ENCODE measurements at places on chromosomes 7 and 10.
A peak's percentile ranks its signal among the peaks of the same experiment; 100 is the strongest.

GRCh38 chr7:141587304-141587703 is 36.1 kb downstream of the AGK start:
- DNase-seq = no peak

- no peak for DNase-seq
These were observed 15.4 kb upstream of the FKBP9 start for GRCh38 chr7:32941681-32942414.

GRCh38 chr7:54882694-54883093 is 123.7 kb upstream of the SEC61G start:
- DNase-seq = no peak

DNA sequence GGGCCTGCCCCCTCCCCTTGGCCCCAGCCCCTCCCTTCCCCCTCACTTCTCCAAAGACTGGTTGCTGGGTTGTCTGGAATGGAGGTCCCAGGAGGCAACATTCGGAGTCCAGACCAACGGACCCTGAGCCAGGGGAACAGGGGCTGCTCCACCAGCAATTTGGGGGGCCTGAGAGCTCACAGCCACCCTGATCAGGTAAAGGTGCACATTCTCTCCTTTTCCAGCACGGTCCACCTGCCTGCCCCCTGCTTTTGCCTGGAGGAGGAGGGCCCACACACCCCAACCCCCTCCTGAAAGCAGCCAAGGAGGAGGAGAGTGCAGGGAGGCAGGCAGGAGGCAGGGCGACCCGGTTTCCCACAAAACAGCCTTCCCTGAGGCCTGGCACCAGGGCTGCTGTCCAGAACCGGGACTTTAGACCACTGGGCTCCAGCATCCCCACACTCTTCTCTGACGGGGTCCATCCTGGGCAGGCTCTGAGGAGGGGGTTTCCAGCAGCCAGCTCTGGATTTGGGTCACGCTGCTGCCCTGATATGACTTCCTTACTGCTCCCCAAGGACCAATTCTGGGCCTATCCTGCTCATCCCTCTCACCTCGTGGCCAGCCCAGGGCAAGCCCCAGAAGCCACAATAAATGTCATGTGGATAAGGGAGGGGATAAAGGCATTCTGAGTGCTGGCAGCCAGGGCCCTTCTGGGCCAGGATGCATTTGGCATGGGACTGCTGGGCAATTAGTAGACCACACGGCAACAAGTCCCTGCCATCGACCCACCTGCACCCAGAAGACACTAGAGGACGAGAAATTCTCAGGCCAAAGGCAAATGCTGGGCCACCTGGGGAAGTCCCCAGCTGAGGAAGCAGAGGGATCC is 1.1 kb upstream of the CAMK2B start:
- DNase-seq = no peak

- no peak for DNase-seq
These were observed 402.0 kb upstream of the LRRN3 start for GRCh38 chr7:110688908-110689307.

- no peak for DNase-seq
These were observed 11.0 kb downstream of the PRR15 start for GRCh38 chr7:29574659-29575058.

DNA sequence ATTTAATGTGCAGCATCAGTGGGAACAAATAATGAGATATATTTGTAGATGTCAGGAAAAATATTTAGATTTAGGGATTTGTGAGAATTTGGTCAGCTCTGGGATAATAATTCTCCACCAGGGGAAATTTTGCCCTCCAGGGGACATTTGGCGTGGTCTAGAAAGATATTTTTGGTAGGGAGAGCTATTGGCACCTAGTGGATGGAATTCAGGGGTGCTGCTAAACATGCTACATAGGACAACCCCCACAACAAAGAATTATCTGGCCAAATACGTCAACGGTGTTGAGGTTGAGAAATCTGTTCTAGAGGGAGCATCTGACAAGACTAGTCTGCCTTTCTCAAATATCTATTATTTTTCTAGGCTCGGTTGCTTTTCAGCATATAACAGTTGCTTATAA is 2.1 kb downstream of the ADK start:
- no peak for DNase-seq

DNA sequence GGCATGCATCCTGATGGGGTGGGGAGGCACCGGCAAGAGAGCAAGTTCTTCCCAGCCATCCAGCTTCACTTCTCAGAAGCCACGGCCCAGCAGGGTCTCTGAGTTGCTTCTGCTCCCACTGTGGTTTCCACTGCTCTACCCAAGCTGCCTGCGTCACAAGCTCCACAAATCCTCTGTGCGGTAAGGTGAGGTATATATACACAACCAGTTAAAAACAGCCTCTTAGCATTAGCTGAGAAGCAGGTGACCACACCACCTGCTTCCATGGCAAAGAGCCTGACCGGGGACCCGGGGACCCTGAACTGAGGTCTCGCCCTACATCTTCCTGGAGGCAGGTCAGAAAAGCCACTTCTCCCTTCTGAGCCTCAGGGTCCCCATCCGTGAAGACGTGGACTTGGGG is 46.9 kb upstream of the NPFFR1 start:
- no peak for DNase-seq

DNA sequence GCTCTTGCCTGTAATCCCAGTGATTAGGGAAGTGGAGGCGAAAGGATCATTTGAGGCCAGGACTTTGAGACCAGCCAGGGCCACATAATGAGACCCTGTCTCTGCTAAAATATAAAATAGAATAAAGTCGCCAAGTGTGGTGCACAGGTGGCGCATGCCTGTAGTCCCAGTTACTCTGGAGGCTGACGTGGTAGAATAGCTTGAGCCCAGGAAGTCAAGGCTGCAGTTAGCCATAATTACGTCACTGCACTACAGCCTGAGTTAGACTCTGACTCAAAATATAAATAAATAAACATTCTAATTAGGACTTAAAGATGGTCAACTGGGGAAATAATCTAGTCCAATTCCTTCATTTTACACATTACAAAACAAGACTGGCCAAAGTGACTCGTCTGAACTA is 768 bp downstream of the CHCHD2 start:
- DNase-seq = no peak

DNA sequence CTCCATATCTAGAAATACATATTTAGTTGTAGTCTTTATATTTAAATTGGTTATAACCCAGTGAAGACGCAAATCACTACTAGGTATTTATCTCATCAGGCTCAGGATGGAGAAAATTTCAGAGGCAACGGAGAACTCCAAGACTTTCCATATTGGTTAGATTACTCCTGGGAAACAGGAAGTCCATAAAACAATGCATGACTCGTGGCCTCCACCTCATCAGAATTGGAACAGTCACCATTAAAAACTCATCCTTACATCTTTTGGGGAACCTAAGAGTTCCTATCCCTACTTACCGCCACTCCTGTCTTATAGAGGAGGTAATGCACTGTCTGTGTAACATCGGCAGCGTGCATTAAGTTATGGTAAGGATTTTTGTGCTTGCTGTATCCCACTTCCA is 177.6 kb downstream of the PPP1R17 start:
- no peak for DNase-seq

GRCh38 chr7:65798111-65799075 is 74.5 kb upstream of the VKORC1L1 start:
- peak; percentile 12 for DNase-seq

DNA sequence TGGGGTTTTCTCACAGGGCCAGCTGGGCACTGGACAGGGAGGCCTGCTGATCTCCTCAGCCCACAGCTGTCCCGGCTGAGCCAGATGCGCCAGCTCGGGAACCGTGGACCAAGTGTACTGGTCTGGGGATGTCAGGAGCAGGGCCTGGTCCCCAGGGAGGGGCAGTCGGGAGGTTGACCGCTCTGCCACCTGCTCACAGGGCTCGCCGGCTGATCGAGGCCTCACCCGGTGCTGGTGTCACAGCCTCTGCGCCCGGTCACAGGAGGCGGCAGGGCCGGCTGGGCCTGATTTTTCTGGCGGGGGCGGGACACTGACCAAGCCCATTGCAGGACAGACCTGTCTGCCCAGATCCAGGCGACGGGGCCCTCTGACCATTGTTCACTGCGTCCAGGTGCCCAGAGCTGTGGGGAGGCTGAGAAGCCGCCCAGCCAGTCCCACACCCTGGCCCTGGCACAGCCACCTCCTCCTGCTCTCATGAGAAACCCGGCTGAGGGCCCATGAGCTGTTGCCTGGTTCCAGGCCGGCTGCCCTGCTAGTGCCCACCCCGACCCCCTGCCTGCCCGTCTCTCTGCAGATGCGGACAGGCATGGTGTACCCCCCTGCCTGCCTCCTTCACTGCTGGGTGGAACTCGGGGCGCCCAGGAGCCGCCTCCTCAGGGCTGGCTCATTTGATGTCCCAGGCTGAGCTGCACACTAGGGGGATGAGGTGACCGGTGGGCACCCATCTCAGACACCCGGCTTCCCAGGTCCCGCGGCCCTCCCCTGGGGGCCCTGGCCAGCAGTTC is 3.0 kb upstream of the TMEM184A start:
- DNase-seq = no peak

DNA sequence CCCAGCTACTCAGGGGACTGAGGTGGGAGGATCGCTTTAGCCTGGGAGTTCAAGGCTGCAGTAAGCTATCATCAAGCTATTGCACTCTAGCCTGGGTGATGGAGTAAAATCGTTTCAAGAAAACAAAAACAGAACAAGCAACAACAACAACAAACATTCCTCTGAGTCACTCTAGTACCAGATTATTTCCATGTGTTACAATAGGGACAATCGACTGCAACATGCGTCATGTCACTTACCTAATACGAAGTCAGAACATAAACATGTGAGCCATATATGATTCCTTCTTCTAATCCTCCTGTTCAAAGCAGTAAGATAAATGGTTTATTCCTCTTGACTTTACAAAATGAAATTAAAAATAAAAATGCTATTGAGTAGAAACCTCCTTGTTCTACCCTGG is 57.3 kb downstream of the ZNF438 start:
- DNase-seq = no peak

DNA sequence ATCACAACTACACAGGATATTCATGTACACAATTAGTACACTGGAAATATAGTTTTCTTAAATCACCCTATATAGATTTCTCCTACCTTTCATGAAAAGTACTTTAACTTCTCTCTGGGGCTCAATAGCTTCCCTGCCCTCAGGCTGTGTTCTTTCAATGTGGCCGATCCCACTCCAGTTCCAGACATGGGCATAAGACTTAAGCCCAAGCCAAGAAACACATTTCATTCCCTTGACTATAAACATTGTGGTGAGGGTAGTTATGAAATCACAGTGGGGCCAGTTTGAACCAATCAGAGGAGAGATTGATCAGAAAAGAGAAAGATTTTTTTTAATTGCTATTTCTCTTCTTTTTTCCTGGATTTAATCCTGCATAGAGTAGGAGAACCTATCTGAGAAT is 904.6 kb upstream of the SORCS1 start:
- no peak for DNase-seq

- no peak for DNase-seq
These were observed 129.0 kb downstream of the ARHGAP22 start for GRCh38 chr10:48475943-48476278.

DNA sequence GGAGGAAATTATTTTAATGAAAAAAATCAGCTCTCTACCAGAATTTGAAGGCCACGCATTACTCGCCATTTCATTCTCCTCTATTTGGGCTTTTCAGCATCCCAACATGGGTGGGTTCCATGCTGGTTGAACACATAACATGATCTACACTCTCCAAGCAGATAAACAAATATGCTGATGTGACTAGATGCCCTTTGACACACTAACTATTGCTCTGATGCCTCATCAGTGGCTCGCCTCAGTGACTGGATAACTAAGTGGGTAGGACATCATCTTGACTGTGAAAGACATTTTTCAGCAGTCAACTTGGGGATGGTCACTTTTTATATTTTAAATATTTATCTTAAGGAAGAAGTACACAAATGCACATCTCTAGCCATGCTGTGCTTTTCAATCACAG is 113.9 kb upstream of the LAMB4 start:
- DNase-seq = no peak

GRCh38 chr10:121323443-121323842 is 274.8 kb downstream of the FGFR2 start:
- DNase-seq = no peak

DNA sequence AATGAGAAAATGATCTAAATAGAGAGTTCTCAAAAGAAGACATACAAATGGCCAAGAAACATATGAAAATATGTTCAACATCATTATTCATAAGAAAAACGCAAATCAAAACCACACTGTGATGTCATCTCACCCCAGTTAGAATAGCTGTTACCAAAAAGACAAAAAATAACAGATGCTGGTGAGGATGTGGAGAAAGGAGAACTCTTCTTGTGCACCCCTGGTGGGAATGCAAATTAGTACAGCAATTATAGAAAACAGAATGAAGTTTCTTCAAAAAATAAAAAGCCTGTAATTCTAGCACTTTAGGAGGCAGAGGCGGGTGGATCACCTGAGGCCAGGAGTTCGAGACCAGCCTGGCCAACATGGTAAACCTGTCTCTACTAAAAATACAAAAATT is 199.3 kb downstream of the PARD3 start:
- DNase-seq = no peak

GRCh38 chr10:71835671-71836595 is 15.1 kb downstream of the PSAP start:
- DNase-seq = no peak

DNA sequence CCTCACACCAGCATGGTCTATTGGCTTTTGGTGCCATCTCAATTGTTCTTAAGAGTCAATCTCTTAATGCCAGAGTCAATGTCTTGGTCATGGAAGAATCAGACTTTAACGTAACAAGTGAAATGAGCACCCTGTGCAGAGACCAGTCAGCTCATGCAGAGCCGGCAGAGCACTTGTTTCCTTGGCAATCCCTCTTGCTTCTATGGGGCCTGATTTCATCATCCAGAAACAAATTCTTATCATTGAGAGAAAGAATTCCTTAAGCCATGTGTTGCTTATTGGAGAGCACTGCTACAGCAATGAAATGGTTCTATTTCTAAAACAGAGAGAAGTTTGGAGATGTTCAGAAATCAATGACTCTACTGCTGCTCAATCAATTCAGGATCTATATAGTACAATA is 212.8 kb downstream of the IPMK start:
- no peak for DNase-seq

- DNase-seq = peak; percentile 70
These were observed 16.6 kb downstream of the ESYT2 start for GRCh38 chr7:158812684-158813083.

GRCh38 chr10:121080281-121080891 is 229.2 kb downstream of the WDR11 start:
- DNase-seq = no peak

- no peak for DNase-seq
These were observed 3.5 kb upstream of the IGF2BP3 start for GRCh38 chr7:23473844-23474093.

GRCh38 chr7:39095875-39096619 is 118.3 kb downstream of the POU6F2 start:
- no peak for DNase-seq
